ENCODE measurements at places on chromosomes 5 and 9.

- DNase-seq: no peak
Measured at GRCh38 chr5:113216545-113216944, 218.2 kb downstream of the TSSK1B start.

DNA sequence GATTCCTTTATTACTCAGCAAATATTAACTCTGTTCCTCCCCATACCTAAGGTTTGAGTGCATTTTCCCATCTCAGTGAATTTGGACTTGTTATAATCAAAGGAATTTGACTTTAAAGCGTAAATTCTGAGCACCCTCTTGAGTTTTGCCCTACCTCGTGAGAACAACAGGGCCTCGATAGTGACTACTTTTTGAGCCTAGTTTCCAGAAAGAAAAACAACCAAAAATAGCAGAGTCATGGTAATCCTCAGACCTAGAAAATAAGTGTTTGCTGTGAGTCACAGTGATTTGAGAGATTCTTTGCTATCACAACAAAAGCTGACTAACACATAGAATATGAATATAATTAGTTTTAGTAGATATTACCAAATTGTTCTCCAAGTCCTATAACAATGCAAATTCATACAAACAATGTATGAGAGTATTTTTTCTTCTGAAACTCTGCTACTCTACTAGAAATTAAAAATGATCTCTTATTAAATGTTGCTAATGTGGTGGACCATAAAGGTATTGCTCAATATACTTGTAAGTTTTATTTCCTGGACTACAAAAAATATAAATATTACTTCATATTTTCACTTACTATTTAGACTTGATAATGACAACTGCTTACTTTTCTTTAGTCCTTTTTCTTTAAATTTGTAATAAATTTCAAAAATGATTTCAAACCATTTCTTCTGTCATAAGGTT lies 759.7 kb downstream of the BRINP1 start:
- DNase-seq: no peak

DNA sequence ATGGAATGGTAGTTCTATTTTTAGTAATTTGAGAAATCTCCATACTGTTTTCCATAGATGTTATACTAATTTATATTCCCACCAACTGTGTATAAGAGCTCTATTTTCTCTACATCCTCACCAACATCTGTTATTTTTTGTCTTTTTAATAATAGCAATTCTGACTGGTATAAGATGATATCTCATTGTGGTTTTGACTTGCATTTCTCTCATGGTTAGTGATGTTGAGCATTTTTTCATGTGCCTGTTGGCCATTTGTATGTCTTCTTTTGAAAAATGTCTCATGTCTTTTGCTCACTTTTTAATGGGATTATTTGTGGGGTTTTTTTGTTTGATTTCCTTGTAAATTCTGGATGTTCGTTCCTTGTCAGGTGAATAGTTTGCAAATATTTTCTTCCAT lies 154.4 kb downstream of the ZSWIM6 start:
- DNase-seq: no peak

- no peak for DNase-seq
Measured at GRCh38 chr9:93949073-93949693, 6.0 kb downstream of the BARX1 start.

GRCh38 chr5:167752936-167753335 lies 538.5 kb upstream of the WWC1 start:
- no peak for DNase-seq

DNA sequence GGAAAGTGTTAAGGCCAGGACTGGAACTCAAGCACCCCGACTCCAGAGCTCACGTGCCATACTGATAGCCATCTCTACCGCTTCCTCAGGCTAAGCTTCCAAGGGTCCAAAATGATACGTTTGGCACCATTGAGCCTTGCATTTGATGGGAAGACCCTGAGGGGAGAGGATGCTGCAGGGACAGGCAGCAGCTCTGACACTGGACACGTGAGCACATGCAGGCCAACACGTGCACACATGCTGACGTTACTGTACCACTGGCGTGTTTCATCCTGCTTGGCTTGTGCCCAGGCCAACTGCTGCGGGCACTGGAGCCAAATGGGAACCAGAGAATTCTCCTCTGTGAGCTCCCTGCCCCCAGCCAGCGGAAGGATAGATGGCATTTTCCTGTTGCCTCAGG lies 5.2 kb downstream of the FAT2 start:
- DNase-seq: no peak

DNA sequence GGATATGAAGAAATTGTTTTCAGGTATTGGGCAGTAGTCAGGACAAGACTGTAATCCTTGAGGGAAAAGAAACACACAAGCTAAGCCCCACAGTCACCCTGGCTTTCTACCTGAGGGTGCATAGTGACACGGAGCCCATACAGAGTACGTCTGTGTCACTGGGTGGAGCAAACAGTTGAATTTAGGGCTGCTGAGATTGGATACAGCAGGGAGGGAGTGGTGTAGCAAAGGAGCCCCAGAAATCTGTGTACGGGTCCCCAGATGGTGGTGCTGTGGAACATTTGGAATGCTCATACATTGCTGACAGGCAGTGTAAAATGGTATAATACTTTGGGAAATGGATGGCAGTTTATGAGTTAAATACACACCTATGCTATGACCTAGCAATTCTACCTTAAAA lies 5.1 kb downstream of the TRMT10B start:
- DNase-seq: no peak

GRCh38 chr5:105288946-105289345 lies 1726.4 kb upstream of the NUDT12 start:
- no peak for DNase-seq

DNA sequence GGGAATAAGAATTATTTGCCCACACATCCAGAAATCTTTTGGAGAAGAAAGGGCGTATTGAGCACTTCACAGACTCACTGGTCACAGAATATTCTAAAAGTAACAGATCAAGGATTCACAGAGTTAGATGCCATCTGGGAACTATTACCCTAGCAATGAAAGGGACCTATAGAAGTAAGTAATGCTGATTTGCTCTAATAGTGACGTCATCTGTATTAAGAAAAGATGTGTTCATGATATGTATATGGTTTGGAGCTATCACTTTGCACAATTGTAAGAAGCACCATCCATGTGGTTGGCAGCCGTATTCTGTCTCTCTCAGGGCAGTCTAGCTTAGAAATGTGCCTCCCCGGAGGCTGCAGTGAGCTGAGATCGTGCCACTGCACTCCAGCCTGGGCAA lies 52.8 kb upstream of the SV2C start:
- DNase-seq: no peak

DNA sequence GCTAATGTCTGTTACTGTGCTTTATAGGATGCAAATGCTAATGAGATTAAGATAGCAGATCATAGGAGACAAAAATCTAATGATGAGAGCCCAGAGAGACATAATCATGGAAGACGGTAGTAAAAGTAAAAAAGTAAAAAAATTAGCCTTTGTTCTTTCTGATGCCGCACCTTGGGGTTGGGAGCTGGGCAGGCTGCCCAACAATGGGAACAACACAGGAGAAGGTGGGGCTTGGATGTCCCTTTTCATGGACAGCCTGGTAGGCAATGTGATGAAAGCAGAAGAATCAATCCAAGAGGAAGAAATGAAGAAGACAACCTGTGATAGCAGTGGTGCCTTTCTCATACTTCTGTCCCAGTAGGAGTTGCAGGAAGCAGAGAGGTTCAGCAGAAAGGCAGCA lies 57.2 kb downstream of the RAB14 start:
- no peak for DNase-seq

- DNase-seq: no peak
Measured at GRCh38 chr5:131998431-131999040, 12.9 kb downstream of the ACSL6 start.

DNA sequence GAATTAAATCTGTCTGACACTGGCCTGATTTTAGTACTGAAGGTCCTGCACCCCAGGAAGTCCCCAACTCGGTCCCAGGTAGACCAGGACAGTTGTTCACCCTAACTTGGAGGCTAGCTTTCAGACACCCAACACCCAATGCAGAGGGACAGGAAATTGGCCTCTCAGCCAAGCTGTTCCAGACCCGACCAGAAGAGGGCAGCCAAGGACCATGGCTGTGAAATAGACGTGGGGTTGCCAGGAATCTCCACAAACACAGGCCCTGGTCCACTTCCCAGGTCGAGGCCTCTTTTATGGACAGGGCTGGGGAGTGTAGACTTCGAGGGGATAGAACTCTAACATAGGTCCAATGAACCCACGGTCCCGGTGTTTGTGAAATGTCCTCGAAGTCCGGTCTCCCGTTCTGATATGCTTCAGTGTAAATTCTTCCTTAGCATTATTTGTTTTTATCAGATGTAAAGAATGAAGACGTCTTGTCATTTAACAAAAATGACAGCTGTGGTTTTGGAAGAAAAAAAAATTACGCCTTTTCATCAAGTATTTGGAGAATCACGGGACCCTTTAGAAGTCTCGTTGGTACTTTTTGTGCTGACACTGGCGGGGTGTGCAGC lies 260.3 kb upstream of the ADAMTS16 start:
- DNase-seq: peak; percentile 58

GRCh38 chr5:150574818-150575547 lies 65.5 kb upstream of the SYNPO start:
- DNase-seq: no peak

DNA sequence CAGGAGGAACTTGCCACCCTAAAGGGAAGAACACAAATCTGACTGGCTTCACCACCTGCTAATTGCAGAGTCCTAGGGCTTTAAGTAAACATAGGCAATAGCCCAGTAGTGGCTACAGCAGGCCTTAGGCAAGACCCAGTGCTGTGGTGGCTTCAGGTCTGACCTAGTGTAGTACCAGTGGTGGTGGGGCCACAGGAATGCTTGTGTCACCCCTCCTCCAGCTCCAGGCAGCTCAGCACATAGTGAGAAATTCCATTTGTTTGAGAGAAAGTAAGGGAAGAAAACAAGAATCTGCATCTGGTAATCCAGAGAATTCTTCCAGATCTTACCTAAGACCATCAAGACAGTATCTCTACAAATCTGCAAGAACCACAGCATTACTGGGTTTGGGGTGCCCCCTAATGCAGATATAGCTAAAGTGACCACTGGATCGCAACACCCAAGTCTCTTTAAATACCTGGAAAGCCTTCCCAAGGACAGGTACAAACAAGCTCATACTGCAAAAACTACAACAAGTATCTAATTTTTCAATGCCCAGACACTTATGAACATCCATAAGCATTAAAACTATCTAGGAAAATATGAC lies 102.6 kb upstream of the TRPM3 start:
- peak; percentile 22 for DNase-seq

- DNase-seq: no peak
Measured at GRCh38 chr5:57716661-57717060, 234.1 kb upstream of the ACTBL2 start.

GRCh38 chr5:93723005-93723404 lies 18.4 kb downstream of the POU5F2 start:
- peak; percentile 40 for DNase-seq

- DNase-seq: no peak
Measured at GRCh38 chr5:111673891-111674626, 82.9 kb downstream of the NREP start.

GRCh38 chr5:180523629-180524466 lies 29.7 kb downstream of the CNOT6 start:
- no peak for DNase-seq

GRCh38 chr5:178386336-178386931 lies 153.8 kb upstream of the PHYKPL start:
- DNase-seq: no peak

DNA sequence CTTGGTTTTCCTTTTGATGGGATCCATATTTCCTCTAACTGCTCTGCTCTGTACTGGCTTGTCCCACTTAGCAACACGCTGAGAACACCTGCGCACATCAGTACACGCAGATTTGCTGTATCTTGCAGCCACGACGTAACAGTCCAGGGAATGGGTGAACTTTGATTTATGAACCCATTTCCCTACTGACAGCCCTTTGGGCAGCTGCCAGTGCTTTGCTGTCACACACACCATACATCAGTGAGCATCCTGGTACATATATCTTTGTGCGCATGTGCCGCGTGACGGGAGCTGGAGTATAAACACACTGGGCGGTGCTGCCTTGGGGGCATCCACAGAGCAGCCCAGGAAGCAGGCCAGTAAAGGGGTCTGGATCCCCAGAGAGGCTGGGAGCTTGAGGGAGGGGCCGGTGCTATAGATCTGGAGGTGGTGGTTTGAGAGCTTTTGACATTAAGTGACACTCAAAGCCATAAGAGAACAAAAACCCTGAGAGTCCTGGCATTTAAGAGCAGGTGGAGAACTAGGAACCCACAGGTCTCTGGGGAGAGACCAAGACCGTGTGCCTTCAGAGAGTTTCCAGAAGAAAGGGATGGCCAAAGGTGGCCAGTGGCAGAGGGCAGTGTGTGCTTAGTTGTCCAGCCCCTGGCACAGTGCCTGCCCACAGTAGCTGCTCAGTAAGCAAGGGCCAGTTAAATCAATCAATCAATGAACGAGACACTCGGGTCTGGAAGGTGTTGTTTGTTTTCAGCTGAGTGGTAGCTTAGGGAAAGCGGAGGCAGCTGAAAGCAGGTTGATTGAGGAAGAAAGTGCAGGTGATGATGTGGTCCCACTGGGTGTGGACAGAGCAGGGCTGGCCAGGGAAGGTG lies 53.7 kb downstream of the LMX1B start:
- no peak for DNase-seq

DNA sequence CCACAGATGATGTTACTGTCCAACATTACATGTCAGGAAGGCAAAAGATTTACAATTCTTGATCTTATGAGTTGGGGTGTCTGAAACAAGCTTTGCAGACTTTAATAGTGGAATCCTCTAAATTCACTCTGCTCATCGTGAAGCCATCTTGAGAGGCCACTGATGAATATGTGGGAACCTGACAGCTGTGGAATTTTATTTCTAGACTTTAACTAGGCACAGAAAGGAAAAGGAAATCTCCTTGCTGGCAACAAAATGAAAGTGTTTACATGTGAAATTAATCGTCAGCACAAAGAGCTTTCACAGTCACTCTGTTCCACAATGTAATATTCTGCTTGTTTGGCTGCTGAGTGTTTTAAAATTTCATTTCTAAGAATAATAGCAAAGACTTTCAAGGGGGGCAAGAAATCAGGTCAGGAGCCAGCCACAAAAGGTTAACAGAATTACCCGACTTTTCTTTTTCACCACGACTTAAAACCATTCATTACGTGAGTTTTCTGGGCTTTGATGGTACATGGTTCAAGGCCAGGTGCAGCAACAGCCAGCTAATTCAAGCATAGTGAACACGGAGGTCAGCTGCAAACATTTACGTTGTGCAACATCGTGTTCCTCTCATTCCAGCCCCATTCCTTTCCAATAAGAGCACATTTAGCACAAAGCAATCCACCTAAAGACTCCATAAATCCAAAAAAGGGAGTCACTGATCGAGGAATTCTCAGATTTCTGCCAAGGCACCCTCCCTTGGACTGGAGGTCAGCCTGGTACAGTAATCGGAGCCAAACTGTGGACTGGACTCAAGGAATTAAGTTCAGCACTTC lies 14.6 kb downstream of the NREP start:
- no peak for DNase-seq

GRCh38 chr5:137234973-137235943 lies 263.9 kb downstream of the SPOCK1 start:
- DNase-seq: peak; percentile 16

DNA sequence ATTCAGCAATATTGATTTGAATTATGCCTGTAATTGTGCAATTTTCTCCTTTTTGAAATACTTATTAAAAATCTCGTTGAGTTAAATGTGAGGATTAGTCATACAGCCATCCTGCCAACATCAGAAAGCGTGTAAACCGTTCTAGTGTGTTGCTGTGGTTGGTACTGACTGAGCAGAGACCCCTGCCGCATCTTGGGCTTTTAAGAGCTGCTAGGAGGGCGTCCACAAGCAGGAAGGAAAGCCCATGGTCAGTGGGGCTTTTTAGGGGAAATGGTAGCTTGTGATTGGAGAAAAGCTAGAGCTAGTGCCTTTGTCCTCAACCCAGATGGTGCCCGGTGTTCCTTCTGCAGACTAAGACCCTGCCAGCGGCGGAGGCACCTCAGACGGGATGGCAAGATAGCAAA lies 1.3 kb downstream of the SDHA start:
- DNase-seq: no peak
